ENCODE measurements at places on chromosomes 7 and 10. TPM values are rescaled to one million over a fixed set of nuclear protein-coding genes. Genes with fewer than 3 reads are reported as not detected.

PRPS1L1 gene
- not detected for total RNA-seq

GRCh38 chr10:119859420-119860258 lies 13.0 kb downstream of the MCMBP start:
- DNase-seq: no peak

PRKCQ gene
- 3.3 TPM for total RNA-seq

DNA sequence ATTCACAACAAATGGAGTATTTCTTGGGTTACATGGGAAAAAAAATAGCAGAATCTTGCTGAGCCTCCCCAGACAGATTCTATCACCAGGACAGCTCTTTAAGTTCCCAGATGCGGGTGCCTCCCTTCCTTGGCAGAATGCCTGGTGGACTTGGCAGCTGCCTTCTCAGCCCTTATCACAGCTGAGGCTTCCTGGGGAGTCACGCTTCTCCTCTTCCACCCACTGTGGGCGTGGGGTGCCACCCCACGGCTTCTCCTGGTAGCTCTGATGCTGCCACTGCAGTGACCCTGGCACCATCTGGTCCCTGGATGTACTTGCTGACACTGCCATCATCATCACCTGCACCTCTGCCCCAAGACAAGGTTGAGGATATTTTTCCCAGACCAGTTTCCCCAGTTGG lies 16.2 kb upstream of the NME8 start:
- no peak for DNase-seq

DNA sequence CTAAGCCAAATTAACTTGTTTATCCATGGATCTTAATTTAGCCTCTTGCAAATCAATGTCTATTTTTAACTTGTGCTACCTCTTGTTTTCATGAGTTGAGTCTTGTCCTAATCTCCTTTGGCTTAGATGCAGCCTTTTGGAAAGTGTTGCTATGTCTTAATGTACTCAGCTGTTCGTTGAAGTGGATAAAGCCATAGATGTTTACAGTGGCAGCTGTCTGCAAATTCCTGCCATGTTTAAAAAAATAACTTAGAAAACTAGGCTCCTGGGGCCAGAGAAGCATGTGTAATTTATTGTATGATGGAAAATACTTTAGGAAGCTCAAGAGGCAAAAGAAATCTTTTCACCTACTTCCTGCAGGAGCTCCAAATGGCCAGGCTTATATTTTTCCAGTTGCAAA lies 253.1 kb upstream of the RHOBTB1 start:
- no peak for DNase-seq

Measured in neural crest cell (in vitro differentiated cells).